ELR (cell line): ENCODE measurements at places on chromosomes 7 and 10.

DNA sequence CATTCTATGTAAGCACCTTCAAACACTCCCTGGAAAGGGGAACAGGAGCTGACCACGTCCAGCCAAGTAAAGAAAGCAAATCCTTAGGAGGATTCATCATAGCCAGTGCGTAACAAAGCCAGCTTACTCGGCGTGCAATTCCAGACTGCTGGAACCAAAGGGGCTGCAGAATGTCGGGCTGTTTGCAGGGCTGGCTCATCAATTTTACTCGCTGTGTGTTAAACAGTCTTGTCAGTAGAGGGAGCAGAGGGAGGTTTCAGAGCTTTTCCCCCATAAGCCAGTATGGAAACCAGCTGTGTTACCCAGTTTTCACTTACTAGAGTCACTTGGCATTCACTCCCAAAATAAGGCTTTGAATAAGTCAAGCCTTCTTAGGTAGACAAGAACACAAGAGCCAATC, 127.1 kb downstream of the KMT2E start:
- peak; percentile 42 for DNase-seq

DNA sequence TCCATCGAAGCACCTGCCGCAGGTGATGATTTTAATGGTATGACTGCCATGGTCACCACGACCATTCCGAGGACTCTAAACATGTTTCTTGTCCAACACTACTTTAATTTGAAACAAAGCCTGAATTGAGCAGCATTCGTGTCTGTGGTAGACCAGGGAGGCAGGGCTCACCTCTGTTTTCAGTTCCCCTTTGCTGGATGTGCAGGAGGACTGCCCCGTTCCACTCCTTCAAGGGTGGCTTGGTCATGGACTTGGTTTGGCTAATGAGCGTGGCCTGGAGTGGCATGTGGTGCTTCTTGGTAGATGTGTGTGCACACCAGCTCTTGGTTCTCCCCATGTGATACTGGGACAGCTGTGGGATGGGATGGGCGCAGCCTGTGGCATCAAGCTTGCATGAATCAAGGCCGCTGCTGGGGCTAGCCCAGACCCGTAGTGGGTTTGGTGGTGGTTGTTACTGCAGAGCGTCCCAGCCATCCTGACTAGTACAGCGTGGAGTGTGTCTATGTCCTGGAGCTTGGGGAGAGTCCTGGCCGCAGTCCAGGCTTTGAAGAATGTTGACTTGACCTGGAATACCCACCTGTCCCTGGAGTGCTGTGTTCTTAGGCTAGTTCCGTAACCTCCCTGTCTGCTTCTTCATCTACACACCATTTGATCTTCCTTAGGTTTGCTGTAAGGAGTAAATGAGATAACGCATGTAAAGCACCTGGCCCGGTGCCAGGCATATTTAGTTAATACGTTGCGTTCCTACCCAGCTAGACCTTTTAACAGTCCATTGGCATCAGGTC, 34.8 kb downstream of the MGMT start:
- DNase-seq: no peak

DNA sequence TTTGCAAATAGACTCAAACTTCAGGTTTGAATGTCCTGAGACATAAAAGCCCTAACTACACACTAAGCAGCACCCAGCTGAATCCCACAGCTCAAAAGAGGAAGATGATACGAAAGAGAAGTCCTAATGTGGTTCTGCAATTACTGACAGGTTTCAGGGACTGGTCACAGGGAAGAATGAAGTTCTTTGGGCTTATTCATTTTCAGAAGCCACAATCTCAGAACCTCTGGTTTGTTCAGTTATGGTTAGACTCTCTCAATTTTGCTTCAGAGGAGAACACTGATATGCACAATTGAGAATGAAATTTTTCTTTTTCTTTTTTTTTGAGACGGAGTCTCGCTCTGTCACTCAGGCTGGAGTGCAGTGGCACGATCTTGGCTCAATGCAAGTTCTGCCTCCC, 94.6 kb upstream of the FAM180A start:
- DNase-seq: no peak

GRCh38 chr7:1846331-1847065, 176.4 kb downstream of the ELFN1 start:
- DNase-seq: no peak

DNA sequence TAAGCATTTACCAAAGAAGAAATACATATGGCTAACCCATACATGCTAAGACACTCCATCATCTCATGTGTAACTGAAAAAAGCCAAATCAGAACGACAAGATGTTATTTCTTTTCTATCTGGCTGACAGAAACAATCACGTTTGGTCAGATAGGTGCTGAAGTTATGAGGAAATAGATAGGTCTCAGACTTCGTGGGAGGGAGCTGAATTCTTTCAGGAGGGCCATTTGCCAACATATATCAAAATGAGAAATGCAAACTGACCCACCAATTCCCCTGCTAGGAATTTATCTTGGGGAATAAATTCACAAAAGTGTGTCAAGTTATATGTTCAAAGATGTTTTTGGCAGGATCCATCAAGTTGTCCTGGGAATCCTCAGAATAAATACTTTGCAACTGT, 32.6 kb downstream of the SH3PXD2A start:
- no peak for DNase-seq

DNA sequence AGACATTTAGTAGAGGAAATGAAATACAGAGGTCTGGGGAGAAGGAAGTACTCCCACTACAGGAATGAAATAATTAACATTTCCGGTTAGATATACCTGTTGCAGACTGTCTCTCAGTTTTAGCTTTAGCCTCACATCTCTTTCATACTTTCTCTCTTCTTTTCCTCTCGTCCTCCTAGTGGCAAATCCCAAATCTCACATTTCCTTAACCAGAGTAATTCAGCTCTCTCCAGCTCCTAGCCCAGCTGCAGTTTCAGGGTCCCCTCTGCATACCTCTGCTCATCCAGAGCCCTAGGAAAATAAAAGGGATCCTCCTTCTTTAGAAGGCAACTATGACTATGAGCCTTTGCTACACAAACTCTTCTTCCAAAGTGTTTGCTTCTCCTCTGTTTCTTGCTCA, 643.2 kb downstream of the PHTF2 start:
- DNase-seq: no peak

- DNase-seq: no peak
These were observed 4.9 kb upstream of the RRP12 start for GRCh38 chr10:97406064-97406463.

- DNase-seq: no peak
These were observed 384.4 kb downstream of the CDC14C start for GRCh38 chr7:49308787-49309186.

- peak; percentile 21 for DNase-seq
These were observed 29.5 kb upstream of the SLC29A3 start for GRCh38 chr10:71289421-71290130.

GRCh38 chr7:24982917-24983316, 2.9 kb upstream of the OSBPL3 start:
- peak; percentile 54 for DNase-seq

DNA sequence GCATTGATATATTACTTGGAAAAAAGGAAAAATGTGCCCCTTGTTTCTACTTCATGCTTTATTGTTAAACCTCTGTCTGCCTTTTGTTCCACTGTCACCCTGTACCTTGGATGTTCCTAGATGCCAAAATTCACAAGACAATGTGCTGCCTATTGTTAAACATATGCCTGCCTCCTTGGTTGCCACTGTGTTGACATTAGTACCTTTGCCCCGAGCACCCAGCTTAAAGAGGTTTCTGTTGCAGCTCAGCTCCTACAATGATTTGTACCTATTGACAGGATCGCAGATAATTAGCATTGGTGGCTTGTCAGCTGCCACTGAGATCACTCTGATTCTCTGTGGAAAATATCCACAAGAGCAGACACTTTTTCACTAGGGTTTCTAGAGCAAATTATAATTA, 188.0 kb downstream of the KCND2 start:
- no peak for DNase-seq

GRCh38 chr7:112162142-112162766, 43.9 kb downstream of the DOCK4 start:
- peak; percentile 65 for DNase-seq

- DNase-seq: no peak
These were observed 88.3 kb upstream of the CNTNAP2 start for GRCh38 chr7:146028251-146028750.

- peak; percentile 97 for DNase-seq
These were observed 33.0 kb downstream of the MINDY4 start for GRCh38 chr7:30804078-30804661.

GRCh38 chr7:142632271-142633134, 116.8 kb upstream of the PRSS1 start:
- DNase-seq: peak; percentile 78

GRCh38 chr10:120593693-120594092, 136.7 kb downstream of the PLPP4 start:
- DNase-seq: no peak

- DNase-seq: no peak
These were observed 42.1 kb downstream of the ARHGAP21 start for GRCh38 chr10:24681572-24682088.
